ENCODE measurements at places on chromosomes 11 and 22.

DNA sequence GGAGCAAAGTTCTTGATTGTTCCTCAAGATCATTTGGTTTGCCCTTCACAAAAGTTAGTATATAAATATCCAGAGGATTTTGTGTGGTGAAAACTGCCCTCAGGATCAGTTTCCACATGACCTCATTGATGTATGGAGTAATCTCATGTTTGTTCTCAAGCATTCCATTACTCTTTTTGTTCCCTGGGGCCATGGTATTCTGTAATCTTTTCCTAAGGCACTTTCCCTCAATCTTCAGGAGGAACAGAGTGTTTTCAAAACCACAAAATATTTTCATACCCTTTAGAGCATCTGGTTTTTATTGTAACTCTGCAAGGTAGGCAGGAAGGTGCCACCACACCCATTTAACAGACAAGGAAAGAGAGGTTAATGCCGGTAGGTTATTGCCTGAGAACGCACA lies 99.6 kb downstream of the FAM181B start:
- no peak for DNase-seq

- DNase-seq: peak; percentile 78
Measured at GRCh38 chr11:116499396-116500003, 273.3 kb downstream of the BUD13 start.

DNA sequence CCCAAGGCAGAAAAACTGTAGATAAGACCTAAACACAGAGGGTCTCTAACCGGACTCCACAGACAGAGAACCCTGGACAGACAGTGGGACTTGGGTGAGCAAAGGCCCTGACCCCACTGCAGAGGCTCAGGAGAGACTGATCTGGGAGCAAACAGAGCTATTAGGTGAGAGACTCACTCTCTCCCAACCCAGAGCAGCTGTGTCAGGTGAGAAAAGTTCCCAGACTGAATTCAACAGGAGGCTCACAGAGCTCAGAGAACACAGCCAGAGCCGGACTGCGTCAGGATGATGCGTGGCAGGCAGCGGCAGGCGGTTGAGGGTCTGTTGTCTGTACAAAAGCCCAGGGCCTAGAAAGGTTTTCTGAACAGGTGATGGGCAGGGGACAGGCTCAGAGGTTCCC lies 5.5 kb downstream of the RFPL2 start:
- DNase-seq: no peak

DNA sequence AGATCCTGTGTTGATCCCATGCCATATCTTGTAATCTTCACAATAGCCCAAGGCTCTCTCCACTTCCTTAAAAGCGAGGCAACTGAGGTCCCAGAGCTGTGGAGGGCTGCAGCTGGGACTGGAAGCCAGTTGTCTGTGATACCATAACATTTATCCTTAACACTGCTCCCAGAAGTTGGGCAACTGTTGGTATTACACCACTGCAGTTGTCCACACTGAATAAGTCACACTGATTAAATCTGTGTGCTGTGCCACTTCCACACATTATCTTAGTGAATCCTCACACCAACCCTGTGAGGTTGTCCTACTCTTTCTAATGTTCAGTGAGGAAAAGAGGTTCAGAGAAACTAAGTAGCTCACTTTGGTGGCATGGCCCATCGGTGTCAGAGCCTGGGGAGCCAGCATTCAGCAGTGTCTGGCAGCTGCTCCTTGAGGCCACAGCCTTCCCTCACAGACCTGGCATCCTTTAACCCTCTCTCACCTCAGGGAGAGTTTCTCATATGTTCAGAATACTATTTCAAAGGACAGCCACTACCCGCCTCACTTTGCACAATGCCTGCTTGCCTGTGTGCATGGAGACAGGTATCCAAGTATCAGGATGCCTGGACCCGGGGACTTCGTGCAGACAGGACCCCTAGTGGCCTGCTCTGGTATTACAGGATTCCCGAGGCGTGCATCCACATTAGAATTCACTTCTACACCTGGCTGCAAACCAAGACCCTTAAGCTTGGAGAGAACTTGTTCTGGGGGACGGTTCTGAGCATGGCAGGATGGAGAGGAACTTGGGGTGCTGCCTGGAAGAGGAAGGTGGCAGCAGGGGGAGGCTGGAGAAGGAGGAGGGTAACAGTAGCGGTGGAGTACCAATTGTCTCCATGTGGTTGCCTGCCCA lies 221.9 kb upstream of the TBCEL start:
- peak; percentile 39 for DNase-seq

DNA sequence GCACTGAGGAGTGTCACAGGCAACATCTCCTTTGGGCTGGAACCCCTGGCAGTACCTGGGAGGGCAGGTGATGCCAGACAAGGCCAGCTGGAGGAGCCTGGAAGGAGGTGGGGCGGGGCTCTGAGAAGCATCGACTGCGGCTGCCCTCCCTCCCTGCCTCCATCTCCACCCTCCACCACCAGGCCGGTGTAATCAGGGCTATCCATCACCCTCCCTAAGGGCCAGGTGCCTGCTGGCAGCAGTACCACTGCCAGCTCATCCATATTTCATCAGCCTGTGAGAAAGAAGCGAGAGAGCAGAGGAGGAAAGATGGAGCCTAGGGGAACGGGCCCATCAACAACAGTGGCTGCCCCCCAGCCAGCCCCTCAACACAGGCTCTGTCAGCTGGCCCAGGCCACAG lies 51.4 kb upstream of the RASD2 start:
- no peak for DNase-seq

- DNase-seq: no peak
Measured at GRCh38 chr22:46104170-46104880, 46.0 kb upstream of the PPARA start.

GRCh38 chr11:100756559-100756958 lies 69.5 kb downstream of the ARHGAP42 start:
- DNase-seq: no peak

All from erythroblast (primary cell).